ENCODE measurements at places on chromosomes 3 and 15.

- no peak for DNase-seq
These were observed 105.1 kb downstream of the ARPP21 start for GRCh38 chr3:35744419-35744818.

DNA sequence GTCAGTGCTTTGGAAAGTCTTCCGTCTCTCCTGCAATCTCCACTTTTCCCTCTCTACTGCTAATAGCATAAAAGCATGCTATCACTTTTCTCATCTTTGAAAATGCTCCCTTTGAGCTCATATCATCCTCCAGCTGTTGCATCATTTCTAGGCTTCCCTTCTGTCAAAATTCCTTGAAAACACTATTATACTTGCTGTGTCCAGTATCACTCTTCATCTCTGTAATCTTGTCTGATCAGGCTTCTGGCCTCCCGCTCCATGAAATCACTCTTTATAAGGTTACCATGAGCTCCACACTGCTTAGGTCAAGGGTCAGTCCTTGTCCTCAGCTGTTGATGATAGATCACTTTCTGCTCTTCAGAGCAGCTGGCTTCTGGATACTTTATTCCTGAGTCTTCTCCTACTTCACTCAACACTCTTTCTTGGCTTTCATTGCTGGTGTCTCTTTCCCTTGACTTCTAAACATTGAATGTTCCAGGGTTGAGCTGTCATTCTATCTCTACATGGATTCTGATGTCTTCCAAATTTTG, 50.9 kb upstream of the SPTSSB start:
- DNase-seq, result no peak

DNA sequence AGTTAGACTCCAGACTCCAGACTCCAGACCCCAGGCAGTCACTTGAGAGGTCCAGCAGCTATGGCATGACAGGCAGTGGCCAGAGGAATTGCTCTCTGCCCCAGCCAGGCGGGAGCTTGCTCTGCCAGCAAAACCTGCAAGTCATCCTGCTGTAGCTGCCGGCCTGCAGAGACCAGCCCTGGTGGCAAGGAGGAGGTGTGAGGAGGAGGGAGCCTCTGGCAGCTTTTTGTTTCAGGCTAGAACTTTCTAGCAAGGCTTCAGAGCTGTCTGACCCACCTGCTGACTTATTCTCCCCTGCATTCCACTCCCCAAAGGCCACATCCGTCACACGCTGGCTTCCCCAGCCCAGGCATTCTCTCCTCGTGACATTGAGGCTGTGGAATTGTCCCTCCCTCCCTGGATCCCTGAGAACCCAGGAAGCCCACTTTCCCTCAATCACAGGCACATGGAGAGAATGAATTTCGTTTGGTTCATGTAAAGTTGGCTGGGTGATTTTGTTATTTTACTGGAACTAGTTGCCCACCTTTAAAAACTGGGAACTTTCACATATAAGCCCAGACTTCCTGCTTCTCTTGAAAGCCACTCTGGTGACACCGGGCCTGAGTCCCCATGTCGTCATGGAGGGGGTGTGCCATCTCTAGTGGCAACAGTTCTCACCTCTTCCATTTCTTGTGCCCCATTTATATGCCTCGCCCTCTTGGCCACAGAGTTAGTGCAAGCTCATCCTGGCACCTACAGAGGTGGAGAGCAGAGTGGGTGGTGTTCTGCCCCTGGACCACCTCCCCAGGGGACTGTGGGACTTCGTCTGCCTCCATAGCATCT, 82.7 kb downstream of the ABHD5 start:
- no peak for DNase-seq

DNA sequence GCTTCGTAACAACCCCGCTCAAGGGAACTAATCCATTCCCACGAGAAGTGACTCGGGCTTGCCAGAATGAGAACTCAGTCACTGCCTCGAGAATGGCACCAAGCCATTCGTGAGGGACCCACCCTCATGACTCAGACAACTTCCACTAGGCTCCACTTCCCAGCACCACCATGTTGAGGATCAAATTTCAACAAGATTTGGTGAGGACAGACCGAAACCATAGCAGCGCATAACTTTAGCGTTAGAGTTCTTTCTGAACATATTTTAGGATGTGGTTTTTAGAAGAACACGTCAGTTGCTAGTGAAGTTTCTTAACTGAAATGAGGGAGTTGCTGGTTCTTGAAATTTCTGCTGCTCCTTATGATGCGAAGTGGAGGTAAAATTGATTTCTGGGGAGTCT, 13.5 kb downstream of the PTPRG start:
- DNase-seq, result no peak

DNA sequence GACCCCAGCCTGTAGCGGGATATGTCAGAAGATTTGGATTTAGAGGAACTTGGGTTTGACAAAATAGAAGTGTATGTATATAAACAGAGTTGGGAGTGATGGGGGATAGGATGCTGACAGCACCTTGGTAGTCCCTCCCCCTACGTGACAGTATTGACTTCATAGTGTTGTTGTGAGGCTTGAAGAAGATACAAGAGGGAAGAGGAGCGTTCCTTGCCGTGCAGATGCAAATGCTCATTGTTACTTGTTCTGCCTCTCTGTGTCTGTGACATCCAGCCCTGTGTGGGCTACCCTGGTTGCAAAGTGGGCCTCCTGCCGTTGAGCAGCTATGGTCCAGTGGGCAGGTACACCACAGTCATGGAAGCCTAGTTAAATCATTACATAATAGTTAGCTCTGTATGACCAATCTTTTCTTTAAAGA, 45.0 kb downstream of the SMAD3 start:
- no peak for DNase-seq

- no peak for DNase-seq
These were observed 829.3 kb upstream of the CFAP20DC start for GRCh38 chr3:59879031-59879581.

DNA sequence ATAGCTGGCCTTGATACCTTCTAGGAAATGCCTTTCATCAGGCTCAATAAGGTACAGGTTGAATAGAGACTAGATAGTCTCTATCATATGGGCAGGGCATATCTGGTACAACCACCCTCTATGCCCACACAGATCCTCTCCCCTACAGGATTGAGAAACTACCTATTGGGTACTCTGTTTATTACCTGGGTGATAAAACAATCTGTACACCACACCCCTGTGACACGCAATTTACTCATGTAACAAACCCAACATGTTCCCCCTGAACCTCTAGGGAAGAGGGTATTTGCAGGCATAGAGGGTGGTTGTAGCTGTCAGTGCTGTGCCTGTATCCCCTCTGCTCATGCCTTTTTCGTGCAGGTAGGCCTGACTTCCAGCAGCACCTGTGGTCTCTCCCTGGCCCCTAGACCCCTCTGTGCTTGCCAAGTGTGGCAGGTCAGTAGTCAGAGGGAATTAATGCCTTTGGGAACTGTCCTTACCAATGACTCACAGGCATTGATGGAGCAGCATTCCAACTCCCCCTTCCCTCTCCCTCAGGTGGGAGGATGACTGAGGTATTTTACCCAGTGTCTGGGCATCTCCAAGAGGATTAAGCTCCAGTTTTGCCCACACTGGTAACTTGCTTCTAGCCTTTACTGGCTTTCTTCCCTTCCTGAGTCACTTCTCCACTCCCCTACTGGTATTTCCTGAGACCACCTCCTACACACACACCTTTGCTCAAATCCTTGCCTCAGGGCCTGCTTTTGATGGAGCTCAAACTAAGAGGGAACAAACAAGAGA, 18.3 kb downstream of the CLSTN2 start:
- no peak for DNase-seq

DNA sequence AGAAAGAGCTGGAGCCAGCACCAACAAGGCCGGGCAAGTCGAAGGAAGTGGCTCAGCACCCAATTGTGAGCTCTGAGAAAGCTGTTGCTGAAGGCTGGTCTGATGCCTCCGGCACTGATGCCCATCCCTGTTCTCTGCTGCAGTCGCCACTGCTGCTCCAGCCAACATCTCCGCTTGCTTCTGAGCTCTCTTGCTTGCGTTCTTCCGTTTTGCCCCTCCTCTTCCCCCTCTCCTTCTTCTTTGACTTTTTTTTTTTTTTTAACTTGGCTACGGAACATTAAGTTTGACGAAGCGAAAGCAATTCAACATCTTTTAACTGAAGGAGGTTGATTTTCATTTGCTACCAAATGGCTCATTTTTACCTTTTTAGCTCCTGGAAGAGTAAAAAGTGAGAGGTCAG, 442.9 kb downstream of the MCTP2 start:
- DNase-seq, result no peak

DNA sequence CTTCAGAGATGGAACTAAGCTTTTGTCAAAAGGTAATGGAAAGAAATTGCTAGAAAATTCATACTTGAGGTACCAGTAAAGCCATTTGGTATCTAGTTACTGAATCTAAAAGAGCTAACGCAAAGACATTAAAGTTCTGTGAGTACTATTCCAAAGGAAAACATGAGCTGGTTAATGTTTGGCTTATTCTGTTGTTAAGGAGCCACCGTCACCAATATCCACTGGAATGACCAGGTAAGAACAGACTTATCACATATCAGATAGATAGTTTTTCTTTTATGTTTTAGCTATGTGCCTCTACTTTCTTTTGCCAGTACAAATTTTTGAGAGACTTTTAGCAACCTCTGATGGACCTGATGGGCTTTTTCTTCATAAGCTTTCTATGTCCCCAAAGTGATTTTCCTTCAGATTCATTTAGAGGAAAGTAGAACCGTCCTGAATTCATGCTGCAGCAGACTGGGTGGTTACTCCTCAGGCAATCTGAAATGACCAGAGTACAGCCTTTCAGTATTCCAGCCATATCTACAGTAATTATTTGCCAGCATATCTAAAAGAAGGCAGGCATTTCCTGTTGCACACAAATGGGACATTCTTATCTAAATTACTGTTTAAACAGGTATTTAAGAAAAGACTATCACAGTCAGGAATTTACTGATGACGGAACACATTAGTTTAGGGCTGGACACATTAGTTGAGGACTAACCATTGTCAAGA, 274.1 kb downstream of the MECOM start:
- DNase-seq, result no peak

DNA sequence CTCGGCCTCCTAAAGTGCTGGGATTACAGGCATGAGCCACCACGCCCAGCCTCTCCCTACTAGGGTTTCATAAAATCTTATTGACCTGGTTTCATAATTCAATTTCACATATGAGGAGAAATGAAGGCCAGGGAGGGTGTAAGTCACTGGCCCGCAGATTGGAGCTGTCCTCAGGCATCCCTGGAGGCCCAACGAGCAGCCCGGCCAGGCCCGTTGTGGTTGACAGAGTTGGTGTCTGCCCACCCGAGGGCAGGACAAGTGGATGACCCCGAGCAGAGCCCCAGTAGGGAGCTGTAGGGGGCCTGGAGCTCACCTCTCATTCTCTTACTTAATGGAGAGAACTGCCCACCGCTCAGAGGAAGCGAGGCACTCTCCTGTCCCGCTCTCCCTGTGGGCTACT, 78.9 kb downstream of the CPN2 start:
- no peak for DNase-seq

DNA sequence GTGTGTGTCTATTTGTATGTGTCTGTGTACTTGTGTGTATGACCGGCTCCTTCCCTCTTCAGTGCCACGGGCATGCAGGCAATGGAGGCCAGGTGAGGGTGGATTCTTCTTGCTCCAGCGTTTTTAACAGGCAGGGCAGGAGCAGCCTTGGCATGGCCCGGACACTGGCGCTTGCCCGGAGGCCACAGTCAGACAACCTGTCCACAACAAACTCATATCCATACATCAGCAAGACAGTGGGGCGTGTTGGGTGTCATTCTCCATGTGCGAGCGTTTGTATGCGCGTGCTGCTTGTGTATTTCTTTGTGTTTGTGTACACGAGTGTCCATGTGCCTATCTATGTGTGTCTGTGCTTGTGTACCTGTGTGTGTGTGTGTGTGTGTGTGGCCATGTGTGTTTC, 29.8 kb downstream of the PTH1R start:
- DNase-seq, result no peak

DNA sequence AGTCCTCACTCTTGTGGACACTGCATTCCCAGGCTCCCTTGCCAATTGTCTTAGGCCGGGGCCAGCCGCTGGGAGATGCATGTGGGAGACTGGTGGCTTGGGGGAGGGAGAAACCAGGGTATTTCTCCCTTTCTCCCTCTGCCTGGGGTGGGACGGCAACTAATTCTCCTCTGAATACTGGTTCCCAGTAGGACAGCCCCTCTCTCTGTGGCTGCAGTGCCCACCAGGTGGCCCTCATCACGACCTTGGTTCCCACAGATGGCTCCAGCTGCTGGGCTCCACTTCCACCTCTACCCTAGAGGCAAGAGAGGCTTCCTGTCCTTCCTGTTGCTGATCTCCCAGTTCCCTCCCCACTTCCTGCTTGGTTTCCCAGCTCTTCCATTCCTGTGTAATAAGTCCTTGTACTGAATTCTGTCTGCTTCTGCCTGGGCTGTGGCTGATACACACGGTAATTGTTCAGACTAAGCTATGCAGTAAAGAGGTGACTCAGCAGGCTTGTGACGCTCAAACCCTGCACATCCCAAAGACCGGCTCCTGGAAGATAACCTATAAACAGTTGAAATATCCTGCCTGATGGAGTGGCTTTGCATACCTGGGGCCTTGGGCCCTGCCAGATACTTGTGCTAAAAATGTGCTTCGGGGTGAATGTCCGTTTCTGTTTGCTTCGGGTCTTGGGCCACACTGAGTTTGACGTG, 20.4 kb upstream of the COPG1 start:
- no peak for DNase-seq

- DNase-seq, result no peak
These were observed 24.5 kb upstream of the NR2C2 start for GRCh38 chr3:14922863-14923262.

GRCh38 chr3:32313723-32314473, 75.4 kb downstream of the CMTM8 start:
- DNase-seq, result no peak

DNA sequence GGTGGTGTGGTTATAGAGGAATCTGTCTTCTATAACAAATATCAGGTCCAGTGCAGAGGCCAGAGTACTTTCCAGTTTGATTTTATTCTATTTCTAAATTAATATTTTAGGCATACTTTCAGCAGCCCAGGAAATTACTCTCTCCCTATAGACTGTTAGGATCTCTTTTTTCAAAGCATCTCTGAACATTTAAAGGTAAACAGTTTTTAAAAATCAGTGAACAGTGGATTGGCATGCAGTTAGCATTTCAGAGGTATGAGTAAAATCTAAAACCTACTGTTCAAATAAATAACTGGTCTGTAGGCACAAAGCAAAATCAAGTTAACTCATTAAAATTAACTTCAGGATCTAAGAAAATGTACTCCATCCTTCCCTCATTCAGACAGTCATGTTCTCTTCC, 3.0 kb downstream of the ZBED2 start:
- DNase-seq, result no peak

DNA sequence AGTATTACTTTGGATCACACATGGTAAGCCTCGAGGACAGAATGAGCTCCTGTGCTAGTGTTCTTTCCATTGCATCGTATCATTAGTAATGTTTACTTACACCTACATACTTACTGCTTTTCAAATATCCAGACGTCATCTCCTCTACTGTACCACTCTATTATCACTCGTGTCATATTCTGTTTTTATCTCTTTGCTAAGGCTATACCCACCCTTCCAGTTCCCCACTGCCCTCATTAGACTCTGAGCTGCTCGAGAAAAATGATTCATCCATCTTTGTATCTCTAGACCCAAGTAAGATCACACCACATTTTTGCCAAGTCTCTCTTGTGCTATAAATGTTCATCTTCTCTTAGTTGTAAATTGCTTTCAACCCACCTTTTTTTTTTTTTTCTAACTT, 245.7 kb downstream of the TIGIT start:
- no peak for DNase-seq

GRCh38 chr3:179168918-179169317, 20.8 kb downstream of the PIK3CA start:
- no peak for DNase-seq

- no peak for DNase-seq
These were observed 5.6 kb upstream of the LRRC34 start for GRCh38 chr3:169818316-169818715.
